ENCODE measurements at places on chromosomes 7 and 10. TPM values are rescaled to one million over a fixed set of nuclear protein-coding genes. Genes with fewer than 3 reads are reported as not detected.

GRCh38 chr7:26694141-26694540 lies 170.2 kb downstream of the SKAP2 start:
- DNase-seq, result no peak

DNA sequence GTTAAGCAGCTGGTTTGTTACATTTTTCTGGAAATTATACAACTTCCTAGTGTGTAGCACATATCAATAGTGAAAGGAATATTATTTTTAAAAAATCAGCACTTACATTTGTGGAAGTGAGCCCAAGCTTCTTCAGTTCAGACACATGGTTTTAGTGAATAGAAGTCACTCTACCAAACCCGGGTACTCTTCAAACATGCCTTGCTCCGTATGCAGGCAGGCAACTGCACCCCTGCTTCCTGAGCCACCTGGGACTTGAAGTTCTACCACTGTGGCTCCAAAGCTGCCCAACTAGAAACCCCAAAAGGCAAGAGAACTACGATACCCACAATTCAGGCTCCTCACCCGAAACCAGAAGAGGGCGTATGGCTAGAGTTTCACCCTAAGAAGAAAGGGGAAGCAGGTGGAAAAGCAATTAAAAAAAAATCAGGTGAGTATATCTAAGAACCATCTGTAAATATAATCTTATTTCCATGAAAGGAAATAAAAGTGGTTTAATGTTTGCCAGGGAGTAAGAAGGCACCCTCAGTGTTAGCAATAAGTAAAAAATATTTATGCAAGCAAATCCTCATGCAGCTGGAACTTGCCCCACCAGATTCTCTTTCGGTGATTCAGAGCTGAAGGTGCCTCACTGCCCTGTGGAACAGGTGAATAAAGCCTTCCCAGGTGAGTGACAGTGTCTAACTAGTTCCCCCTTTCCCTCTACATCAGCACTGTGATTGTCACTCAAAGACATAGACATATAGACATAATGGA lies at the start of gene MACC1:
Gene MACC1, minus strand, starts transcription at position 192 of the 756 bp plus-strand sequence. CDS start 55,522 bp downstream, outside the sequence.
- DNase-seq, result no peak

DNA sequence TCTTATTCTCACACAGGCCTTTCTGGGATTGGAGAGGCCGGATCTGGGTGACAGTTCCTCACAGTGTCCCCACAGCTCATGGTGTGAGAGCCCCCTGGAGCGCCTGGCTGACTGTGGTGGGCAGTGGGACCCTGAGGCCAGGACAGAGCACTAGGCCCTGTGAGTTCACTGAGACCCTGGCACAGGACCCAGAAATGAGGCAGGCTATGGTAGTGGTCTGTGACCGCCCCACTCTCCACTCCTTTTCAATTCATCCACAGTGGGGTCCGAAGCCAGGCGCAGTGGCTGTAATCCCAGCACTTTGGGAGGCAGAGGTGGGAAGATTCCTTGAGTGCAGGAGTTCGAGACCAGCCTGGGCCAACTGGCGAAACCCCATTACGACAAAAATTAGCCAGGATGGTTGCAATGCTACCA lies 95.9 kb upstream of the TNRC18 start:
- no peak for DNase-seq

- no peak for DNase-seq
Observed at GRCh38 chr7:45660901-45661211, 86.7 kb downstream of the ADCY1 start.

DNA sequence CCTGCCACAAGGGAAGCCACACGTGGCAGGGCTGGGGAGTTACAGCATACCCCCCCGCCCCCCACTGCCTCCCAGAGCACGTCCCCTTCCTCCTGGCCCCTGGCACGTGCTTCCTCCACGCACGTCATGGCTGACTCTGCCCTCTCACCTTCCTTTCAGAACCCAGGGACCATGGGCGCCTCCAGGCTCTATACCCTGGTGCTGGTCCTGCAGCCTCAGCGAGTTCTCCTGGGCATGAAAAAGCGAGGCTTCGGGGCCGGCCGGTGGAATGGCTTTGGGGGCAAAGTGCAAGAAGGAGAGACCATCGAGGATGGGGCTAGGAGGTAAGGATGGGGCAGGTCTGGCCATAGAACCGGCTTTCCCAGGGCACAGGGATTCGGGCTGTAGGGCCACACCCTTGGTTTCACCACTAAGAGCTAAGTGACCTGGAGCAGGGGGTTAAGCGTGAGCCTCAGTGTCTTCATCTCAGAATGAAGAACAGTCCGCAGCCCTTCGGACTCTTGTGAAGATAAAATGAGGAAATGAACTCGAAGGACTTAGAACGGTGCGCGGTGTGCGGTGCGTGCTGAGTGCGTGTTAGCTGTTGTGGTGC lies 2.5 kb downstream of the NUDT1 start:
- DNase-seq, result no peak

GRCh38 chr7:37476428-37476827 lies 27.8 kb upstream of the ELMO1 start:
- no peak for DNase-seq

DNA sequence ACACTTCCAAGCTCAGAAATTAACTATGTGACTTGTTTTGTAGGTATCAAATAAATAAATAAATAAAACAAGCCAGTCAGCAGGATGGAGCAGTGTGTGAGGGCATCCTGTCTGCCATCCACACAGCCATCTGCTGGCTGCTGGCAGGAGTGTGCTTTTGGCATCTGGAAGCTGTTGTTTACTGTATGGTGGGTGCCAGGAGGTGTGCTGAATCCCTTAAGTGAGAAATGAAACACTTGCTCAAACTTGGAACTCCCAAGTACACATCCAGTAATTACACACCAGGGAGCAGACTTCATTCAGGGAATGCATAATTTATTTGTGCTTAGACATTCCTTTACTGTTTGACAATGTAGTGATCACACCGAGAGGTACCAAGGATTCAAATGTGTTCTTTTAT lies 16.9 kb upstream of the TAX1BP1 start:
- DNase-seq, result no peak

The MMP21 gene
- total RNA-seq, result not detected

The CLRN3 gene
- not detected for total RNA-seq

The TMEM176A gene
- total RNA-seq, result 1.3 TPM

The ACHE gene
- total RNA-seq, result 30.0 TPM

The PALD1 gene
- 15.5 TPM for total RNA-seq
